ENCODE measurements at places on chromosomes 3 and 15.

- DNase-seq: no peak
Observed at GRCh38 chr3:195030791-195031321, 240.1 kb downstream of the XXYLT1 start.

- DNase-seq: no peak
Observed at GRCh38 chr3:127622772-127623576, 6.0 kb upstream of the PODXL2 start.

DNA sequence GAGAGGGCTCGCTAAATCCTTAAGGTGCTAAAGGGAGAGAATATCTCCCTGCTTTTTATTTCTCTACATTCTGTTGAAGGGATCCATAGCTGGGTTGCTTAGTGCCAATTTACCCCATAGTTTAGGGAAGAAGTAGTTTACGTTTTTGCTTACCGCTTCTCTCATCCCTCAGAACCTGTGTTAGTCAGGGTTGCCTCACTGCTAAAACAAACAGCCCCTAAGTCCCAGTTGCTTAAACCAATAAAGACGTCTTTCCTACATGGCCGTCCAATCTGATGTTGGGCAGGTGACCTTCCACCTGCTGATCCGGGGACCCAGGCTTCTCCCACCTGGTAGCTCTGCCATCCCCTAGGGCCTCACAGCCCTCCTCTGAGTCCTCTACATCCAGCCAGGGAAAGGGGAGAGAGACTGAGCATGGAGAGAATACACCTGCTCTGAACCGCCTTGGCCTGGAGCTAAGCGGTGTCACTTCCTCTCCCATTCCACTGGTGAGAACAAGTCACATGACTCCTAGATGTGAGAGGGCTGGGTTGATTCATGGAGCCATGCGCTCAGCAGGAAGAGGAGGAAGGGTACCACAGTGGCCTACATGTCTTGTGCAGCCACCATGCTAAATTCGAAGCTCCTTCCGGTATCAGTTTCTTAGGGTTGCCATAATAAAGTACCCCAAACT is 26.3 kb downstream of the DNASE1L3 start:
- no peak for DNase-seq

GRCh38 chr3:72144773-72145505 is 360.0 kb upstream of the PROK2 start:
- no peak for DNase-seq

GRCh38 chr3:140092848-140093536 is 158.0 kb downstream of the CLSTN2 start:
- no peak for DNase-seq

- no peak for DNase-seq
Observed at GRCh38 chr3:557972-558371, 361.4 kb downstream of the CHL1 start.

DNA sequence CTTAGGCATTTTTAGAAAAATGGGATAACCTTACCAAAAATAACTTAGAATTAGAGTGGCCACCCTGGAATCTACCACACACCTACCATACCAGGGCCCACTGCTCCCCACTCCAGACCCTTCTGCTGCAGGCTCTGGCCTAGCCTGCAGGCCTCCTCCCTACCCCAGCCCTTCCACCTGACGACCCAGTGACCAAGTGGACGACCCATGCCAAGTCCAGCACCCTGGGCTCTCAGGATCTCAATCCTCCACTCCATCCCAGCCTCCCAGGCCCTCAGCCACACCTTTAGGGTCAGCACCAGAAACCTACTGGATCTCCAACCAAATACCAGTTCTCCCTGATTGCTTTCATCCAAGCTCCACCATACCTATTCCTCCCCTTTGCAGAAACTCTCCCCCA is 145.8 kb downstream of the TPRA1 start:
- DNase-seq: no peak

- DNase-seq: no peak
Observed at GRCh38 chr15:71820127-71820526, 9.8 kb downstream of the NR2E3 start.

GRCh38 chr3:151086484-151087456 is 1.3 kb downstream of the MED12L start:
- DNase-seq: peak; percentile 37

DNA sequence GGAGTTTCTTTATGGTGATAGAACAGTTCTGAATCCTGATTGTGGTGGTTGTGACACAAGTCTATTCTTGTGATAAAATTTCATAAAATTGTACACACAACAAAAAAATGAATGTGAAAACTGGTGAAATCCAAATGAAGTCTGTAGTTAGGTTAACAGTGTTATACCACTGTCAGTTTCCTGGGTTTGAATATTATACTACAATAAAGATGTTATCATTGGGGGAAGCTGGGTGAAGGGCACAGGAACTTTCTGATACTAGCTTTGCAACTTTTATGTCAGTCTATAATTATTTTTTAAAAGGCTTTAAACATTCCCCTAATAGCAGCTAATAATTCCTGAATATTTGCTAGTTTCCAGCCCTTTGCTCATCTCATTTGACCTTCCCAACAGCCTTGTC is 319.8 kb downstream of the LRTM1 start:
- no peak for DNase-seq

DNA sequence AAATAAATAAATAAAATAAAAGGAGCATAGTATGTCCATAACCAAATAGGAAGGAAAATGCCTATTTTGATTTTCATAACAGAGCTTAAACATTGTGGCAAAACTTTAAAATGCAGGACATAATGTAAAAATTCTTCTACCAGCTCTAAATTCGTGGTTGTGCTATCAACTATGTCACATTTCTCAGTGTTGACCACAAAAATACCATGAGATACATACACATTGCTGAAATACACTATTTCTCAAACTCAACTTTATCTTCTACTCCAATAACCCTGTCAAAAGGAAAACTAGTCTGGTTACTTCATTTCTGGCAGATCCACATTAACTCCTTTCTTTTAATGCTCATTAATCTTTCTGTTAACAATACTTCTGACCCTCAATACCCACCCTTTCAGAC is 523.2 kb downstream of the FHIT start:
- DNase-seq: no peak

DNA sequence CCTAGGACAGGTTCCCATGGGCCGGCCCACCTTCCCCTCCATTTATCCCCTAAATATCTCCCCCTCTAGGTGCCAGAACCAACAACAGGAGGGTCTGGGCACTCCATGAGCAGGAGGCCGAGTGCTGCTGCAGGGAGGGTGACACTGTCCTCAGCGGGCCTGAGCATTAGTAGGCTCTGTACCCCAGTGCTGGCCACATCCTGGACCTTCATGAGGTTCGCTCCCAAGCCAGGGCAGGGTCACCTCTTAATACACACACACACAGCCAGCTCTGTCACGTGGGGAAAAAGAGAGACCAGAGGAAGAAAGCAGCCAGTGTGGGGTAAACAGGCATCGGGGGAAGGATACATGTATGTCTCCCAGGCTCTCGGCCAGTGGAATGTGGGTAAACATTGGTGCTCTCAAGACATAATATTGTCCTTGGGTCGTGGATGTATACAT is 27.9 kb upstream of the SEMA3F start:
- no peak for DNase-seq

GRCh38 chr3:102348904-102349303 is 85.9 kb upstream of the ZPLD1 start:
- DNase-seq: no peak

- no peak for DNase-seq
Observed at GRCh38 chr15:47756872-47757271, 39.6 kb downstream of the SEMA6D start.
